ENCODE measurements at places on chromosomes 4 and X.

GRCh38 chrX:103878466-103879122 lies 46.5 kb upstream of the RAB9B start:
- peak; percentile 24 for DNase-seq

DNA sequence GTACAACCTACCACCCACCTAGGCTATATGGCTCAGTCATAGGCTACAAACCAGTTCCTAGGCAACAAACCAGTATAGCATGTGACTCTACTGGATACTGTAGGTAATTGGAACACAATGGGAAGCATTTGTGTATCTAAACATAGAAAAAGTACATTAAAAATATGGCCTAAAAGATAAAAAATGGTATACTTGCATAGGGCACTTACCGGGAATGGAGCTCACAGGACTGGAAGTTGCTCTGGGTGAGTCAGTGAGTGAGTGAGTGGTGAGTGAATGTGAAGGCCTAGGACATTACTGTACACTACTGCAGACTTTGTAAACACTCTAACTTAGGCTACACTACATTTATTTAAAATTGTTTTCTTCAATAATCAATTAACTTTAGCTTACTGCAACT lies 139.2 kb upstream of the RBPJ start:
- no peak for DNase-seq

GRCh38 chrX:38989076-38989475 lies 187.8 kb downstream of the MID1IP1 start:
- DNase-seq: no peak

- peak; percentile 2 for DNase-seq
These were observed 122.7 kb upstream of the PSAPL1 start for GRCh38 chr4:7557456-7557855.

GRCh38 chr4:39620551-39621313 lies 17.9 kb downstream of the SMIM14 start:
- DNase-seq: no peak

DNA sequence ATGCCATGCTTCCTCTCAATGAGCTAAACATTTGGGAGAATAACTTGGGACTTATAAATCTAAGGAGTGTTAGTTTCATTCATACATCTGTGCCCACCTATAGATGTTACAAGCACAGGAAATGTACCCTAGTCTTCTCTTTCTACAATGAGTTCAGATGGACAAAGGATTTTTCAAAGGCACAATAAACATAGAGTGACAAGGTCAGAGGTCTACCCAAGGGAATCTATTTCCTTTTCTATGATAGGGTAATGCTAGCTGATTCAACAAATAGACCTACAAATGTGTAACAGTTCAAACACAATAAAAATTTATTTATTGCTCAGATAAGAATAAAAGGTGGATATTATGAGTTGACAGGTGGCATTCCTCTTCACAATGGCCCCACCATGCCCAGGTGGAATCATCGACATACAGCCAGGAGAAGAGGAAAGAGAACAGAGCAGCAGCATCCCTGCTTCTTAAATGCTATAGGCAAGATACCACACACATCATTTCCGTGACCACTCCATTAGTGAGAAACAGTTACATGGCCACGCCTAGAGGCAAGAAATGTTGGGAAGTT lies 421.8 kb downstream of the HNRNPD start:
- no peak for DNase-seq

DNA sequence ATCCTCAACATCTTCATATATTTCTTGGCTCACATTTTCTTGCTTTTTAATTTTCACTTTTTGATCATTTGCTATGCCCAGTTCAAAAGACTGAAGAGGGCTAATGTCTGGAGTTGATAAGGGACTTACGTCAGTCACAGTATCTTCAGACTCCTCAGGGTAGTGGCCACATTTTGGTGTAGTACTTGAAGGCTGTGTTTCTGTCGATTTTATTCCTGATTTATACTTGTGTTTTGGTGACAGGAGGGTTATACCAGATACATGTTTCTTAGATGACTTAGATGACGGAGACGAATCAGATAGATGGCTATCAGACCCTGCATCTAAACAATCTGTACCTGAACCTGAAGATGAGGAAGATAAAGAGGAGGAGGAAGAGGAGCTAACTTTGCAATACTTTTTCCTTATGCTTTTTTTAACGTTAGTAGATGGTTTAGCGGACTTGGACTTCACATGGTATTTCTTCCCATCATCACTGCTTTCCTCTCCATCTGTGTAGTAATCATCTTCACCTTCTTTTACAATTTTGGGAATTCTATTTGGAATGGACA lies 13.4 kb downstream of the CFAP97 start:
- no peak for DNase-seq

GRCh38 chrX:30253257-30253656 lies 6.3 kb downstream of the MAGEB1 start:
- no peak for DNase-seq

DNA sequence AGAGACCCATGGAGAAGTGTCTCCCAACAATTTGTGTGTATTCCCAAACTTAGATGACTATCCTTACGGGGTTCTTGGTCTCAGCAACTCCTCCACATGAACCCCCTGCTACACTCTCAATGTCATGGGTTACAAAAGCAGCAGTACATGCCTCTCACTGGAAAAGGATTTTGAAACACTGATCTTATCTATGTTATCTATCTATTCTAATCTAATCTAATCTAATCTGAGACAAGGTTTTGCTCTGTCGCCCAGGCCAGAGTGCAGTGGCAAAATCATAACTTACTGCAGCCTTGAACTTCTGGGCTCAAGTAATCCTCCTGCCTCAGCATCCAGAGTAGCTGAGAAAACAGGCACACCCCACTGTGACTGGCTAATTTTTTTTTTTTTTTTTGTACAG lies 19.3 kb downstream of the TSPAN5 start:
- no peak for DNase-seq

GRCh38 chr4:88937081-88937480 lies 119.9 kb downstream of the FAM13A start:
- DNase-seq: no peak

DNA sequence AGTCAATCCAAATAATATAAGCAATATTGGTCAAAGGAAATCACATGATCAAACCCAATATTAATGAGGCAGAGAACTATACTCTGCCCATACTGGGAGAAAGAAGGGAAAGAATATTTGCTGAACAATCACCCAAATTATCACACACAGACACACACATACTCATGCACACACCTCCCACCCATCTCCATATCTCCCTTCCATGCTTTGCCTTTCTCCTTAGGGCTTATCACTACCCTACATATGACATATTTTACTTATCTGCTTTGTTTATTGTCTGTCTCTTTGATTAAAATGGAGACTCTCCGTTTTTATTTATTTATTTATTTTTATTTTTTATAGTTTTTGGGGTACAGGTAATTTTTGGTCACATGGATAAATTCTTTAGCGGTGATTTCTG lies 112.9 kb upstream of the NHS start:
- no peak for DNase-seq

DNA sequence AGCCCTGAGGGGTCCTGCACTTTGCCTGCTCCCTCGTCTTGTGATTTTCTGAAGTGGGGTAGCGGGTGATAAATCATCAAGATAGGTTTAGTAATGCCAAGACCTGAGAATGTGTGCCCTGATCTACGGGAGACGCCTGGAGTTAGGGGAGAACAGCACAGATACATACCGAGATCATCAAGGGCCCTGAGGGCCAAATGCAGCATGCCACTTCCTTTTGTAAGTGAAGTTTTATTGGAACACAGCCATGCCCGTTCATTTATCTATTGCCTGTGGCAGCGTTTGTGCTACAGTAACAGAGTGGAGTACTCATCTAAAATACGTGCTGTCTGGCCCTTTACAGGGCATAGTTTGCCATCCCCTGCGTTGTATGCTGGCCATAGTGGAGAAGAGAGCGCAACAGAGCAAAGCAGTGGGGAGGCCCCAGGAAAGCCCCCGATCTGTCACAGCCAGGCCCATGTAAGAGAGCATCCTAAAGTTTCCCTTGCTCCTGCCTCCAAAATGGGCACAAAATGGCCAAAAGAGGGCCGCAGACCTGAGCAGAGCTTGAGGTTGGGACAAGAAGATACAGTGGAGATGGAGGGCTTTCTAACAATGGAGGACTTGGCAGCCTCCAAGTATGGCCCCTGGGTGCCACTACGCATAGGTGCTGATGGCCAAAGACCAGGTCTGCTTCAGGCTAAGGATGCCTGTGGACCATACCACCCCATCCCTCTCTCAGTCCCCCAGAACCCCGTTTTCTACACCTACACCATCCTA lies 167.0 kb downstream of the SMIM20 start:
- DNase-seq: no peak

- no peak for DNase-seq
These were observed 165.1 kb upstream of the TTC29 start for GRCh38 chr4:147110473-147111367.

GRCh38 chrX:14884714-14885113 lies 11.5 kb downstream of the MOSPD2 start:
- no peak for DNase-seq

- DNase-seq: no peak
These were observed 18.6 kb upstream of the CAPN6 start for GRCh38 chrX:111288841-111289240.

DNA sequence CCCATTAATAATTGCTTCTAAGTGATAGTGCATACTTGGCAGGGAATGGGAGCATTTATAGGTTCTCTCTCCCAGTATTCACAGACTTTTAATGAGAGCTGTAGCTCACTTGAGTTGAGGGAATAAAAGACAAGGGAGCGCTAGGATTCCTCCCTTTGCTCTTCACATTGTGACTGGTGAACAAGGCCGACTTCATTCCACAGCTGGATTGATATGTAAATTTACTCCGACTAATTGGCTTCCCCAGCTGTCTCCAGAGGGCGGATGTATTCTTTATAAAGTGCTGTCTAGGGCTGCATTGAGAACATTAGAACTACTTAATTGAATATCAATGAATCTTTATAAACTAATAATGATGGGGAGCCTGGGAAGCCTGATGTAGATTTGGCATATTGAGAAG lies 63.4 kb downstream of the GPR50 start:
- DNase-seq: no peak

DNA sequence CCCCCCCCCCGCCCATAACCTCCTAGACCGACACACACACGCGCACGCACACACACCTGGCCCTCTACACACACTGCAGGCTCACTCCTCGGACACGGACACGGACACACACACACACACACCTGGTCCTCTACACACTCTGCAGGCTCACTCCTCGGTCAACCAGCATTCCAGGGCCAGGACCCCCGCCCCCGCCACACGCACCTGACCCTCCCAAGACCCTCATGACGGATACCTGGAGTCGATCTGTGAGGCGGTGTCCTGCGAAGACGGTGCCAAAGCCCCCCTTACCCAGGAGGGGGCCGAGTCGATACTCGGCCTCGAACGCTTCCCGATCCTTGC lies 552 bp downstream of the PIM2 start:
- DNase-seq: no peak

- DNase-seq: no peak
These were observed 536.2 kb upstream of the KLHL4 start for GRCh38 chrX:86981326-86981879.

GRCh38 chr4:26719954-26720552 lies 136.2 kb downstream of the TBC1D19 start:
- DNase-seq: peak; percentile 8

- no peak for DNase-seq
These were observed 299.3 kb downstream of the KCTD8 start for GRCh38 chr4:44149282-44149681.

DNA sequence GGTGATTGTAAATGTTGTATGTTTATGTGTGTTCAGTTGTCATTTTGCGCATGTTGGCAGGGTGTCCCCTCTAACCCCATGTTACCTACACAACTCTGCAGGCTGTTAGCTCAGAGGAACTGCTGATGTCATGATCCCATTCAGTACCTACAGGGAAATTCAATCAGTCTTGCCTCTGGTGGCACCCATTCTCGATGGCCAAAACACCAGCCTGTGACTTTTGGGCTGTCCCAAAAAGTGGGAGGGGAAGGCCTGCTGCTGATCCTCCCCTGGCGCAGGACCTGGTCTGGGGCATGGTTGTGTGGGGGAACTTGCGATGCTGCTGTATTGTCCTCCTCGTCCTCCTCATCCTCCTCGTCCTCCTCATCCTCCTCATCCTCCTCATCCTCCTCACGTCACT lies 174.5 kb downstream of the DCLK2 start:
- no peak for DNase-seq

- DNase-seq: no peak
These were observed 37.0 kb upstream of the CD99L2 start for GRCh38 chrX:150935467-150935866.

- DNase-seq: no peak
These were observed 32.4 kb upstream of the RHOH start for GRCh38 chr4:40164459-40164858.

- DNase-seq: no peak
These were observed 2.7 kb downstream of the LIMCH1 start for GRCh38 chr4:41540687-41541086.

DNA sequence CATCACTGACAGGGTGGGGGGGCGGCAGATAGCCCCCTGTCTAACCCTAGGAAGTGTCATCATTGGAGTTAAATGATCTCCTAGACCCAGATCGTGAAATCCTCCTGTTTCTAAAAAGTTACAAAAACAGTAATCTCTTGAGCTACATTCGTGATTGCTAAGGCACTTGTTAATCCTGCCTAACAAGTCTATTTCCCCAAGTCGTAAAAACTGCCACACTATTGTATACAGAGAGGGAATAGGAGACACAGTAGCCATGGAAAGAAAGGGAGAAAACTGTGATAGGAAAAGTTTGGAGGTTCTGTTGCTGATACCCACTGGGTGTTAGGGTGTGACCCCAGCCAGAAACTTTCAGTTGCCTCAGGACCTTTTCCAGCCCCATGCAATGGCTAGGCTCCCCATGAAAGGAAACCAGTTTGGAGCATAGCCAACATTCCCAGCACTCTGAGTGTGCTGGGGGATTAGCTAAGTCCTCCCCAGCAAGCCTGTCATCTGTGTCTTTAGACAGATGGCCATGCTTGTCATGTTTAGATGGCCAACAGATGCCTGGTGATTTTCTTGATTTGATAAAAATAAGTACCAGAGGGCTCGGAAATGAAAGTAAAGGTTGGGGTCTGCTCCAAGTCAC lies 63.3 kb upstream of the ANXA10 start:
- DNase-seq: no peak

GRCh38 chrX:22314692-22315091 lies 42.0 kb downstream of the CBLL2 start:
- DNase-seq: no peak

DNA sequence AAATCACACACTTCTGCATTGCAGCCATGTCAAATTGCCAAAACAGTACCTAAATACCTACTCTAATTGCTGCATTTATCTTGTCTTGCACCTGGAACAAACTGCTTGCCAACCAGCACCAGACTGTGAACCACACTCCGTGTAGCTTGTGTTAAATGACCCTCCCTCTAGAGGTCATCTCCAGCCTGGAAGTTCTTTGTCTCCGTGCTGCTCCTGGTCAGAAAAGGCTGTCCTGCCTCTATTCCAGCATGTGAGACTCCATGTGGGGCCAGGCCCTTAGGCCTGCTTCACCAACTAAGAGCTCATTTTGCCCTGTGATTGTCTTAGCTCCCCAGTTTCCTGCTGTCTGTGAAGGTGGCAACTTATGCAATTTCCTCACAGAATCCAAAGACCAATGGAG lies 28.3 kb downstream of the CNGA2 start:
- DNase-seq: no peak

DNA sequence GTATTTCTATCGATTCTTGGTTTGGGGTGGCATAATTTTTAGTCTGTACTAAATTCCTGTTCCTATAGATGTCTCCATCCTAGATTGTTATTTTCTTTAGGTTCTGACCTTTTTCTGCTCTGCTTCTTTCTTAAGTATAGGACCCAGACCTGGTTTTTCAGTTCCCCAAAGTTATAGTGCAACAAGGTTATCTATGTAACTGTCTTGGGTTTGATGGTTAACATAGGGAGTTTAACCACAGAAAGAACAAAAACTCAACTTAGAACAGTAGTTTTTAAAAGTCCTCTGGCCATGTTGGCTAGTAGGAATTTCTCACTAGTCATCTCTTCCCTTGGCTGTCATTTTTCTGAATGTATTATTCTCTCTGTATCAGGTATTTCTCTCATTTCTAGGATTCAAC lies 38.8 kb upstream of the MAD2L1 start:
- no peak for DNase-seq
